ENCODE measurements at places on chromosomes 1 and 21.
A peak's percentile ranks its signal among the peaks of the same experiment; 100 is the strongest.

DNA sequence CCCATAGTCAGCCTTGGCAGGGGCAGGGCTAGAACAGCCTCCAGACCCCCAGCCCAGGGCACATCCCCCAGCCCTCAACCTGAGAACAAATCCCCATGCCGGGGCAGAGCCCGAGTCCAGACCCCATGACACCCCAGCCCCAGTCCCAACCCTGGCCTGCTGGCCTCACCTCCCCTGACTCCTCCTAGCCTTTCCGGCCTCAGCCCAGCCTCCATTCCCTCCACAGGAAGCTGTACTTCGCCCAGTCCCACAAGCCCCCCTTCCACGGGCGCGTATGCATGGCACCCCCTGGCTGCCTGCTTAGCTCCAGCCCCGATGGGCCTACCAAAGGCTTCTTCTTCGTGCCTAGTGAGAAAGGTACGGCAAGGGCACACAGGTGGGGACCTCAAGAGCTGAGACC is 50.4 kb downstream of the DISP3 start:
- no peak for DNase-seq

GRCh38 chr1:160882582-160882981 is 2.4 kb downstream of the ITLN1 start:
- no peak for DNase-seq

- peak; percentile 37 for DNase-seq
Measured at GRCh38 chr1:170204121-170204520, 58.4 kb downstream of the NTMT2 start.

- peak; percentile 48 for DNase-seq
Measured at GRCh38 chr1:109412551-109412950, 13.7 kb downstream of the PSMA5 start.

DNA sequence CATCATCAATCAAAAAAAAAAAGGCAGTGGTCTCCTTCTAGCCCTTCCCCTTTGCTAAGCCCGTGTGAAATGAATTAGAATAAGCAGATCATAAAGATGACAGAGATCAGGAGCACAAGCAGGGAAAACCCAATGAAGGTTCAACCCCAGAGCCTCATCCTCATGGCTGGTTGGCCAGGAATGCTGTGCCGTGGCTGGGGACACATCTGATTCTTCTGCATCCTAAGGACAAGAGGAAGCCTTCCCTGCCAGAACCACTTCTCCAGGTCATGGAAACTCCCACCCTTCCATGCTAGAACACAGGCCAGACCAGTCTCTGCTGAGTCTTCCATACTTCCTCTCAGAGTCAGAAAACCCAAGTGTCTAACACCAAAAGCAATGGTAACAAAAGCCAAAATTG is 81.1 kb downstream of the CSMD2 start:
- no peak for DNase-seq

GRCh38 chr1:66262208-66262963 is 271.6 kb upstream of the SGIP1 start:
- peak; percentile 97 for DNase-seq

GRCh38 chr1:158056498-158056897 is 63.1 kb downstream of the KIRREL1 start:
- no peak for DNase-seq

DNA sequence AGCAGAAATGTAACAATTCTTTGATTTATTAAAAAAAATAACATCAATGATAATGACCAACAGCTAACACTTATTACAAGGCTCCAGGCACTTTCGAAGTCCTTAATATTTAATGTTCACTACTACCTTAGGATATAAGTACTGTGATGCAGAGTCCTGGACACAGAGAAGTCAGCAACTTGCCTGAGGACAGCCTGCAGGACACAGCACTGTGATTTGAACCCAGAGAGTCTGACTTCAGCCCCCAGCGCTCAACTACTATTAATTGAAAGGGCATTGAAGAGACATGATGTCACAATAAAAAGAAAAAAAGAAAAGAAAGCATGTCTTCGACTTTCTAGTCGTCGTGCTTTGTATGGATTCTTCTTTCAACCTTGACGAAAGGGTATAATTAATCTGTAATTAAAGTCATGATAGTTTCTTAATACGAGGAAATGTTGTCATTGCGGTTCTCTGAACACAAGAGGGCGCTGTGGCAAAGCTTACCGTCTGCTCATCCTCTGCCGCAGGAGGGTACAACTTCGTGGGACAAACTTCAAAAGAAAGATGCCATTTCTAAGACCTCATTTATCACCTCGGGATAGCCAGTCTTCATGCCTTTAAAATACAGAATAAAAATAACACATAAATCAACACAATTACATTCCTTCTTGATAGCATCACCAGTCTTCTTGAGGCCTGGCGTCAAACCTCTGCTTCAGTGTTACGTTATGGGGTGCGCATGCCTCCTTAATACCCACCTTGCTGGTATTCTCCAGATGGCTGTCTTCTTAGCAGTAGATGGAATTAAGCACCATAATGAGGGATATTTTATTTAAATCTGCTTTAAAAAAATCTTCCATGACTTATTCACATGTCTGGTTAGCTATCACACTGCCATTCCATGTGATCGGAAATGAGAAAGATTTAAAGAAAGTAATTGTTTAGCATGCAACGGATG is 240.1 kb downstream of the DISC1 start:
- DNase-seq = peak; percentile 52

DNA sequence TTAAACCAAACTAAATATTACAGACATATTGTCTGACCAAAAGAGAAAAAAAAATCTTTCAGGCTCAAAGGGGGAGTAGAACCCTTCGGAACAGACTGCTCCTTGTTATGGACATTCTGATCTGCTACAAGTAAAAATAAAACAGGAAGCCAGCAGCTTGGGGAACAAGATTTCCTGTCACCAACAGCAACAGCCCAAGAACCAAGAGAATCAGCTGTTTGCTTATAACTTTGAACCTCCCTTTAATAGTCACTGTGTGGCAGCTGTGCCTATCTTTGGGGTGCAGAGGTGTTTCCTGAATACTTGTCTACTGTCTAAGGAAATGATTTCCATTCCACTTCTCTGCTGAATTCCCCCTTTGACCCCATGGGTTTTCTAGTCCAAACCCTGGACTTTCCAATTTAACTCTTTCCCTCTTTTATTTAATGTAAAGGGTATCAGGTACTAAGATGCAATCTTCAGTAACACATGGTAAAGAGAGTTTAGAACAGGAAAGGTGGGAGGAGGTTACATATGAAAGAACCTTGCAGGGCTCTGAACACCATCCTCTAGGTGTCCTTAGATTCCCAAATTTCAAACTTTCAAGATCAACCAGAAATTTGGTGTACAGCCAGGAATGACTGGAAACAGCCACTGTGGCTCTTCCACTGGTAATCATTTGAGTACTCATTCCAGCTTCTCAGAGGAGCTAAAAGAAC is 38.6 kb downstream of the GPR3 start:
- peak; percentile 29 for DNase-seq

DNA sequence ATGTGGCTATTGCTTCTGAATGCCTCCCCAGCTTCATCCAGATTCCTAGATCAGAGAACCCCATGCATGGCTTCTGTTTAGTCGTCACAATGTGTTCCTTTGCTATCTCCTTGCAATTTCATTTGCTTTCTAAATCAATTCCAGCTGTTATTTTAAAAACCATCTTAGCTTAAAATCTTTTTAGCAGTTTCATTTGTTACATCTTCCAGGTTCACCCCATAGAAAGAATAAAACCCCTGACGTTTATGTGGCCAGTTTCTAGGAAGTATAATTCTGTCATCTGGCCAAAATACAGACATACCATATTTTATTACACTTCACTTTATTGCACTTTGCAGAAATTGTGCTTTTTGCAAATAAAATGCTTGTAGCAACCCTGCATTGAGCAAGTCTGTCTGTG is 278.4 kb downstream of the PTPRC start:
- DNase-seq = no peak

DNA sequence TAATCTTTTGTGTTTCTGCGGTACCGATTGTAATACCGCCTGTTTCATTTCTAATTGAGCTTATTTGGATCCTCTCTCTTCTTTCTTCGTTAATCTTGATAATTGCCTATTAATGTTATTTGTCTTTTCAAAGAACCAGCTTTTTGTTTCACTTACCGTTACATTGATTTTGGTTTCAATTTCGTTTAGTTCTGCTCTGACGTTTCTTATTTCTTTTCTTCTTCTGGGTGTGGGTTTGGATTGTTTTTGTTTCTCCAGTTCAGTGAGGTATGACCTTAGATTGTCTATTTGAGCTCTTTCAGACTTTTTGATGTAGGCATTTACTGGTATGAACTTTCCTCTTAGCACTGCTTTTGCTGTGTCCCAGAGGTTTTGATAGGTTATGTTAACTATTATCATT is 9.4 kb downstream of the OR2M2 start:
- DNase-seq = no peak

DNA sequence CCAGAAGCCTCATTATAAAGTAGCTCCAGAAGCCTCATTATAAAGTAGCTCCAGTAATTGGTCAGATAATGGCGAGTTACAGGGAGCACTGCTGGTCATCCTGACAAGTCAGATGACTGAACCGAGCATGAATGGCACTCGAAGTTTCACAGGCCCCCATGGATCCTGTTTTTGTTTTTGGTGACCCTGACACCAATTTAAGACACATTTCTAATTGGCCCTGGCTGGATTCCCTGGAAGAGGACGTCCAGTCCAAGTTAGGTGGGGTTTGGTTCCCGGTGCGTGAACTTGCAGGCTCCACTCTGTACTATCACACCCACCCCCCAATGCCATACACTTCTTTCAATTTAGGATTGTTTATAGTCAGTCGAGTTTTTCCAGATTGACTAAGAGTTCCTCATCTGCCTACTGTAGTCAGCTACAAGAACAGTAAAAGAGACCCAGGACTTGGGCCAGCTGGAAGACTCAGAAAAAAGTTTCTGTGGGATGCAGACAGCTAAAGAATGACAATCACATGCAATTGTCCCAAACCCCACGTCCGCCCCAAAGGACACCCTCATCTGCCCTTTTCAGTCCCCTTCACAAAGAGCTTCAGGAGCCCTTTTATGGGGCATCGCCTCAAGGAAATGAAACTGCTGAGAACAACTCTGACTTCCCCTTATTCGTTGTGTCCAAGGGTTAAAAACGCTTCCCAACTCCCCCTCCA is 2.7 kb downstream of the DHRS3 start:
- DNase-seq = peak; percentile 14

GRCh38 chr21:17393413-17393812 is 119.4 kb upstream of the CXADR start:
- peak; percentile 21 for DNase-seq

GRCh38 chr1:26259005-26259404 is 20.9 kb upstream of the SH3BGRL3 start:
- no peak for DNase-seq

DNA sequence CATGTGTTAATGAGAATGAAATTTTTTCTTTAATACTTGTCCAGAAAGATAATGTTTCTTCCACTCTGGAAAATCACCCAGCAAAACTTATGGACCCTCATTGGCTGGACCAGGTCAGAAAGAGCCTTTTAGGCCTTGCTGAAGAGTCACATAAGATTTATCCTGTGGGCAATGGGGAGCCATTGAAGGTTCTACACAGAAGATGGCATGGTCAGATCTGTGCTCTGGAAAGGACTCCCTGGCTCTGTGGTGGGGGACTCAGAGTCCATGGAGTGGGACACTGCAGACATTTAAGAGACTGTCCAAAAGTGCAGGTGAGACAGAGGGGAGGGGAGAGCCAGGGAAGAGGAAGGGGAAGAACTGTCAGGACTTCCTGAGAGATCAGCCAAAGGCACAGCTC is 66.4 kb downstream of the DHRS3 start:
- DNase-seq = no peak

DNA sequence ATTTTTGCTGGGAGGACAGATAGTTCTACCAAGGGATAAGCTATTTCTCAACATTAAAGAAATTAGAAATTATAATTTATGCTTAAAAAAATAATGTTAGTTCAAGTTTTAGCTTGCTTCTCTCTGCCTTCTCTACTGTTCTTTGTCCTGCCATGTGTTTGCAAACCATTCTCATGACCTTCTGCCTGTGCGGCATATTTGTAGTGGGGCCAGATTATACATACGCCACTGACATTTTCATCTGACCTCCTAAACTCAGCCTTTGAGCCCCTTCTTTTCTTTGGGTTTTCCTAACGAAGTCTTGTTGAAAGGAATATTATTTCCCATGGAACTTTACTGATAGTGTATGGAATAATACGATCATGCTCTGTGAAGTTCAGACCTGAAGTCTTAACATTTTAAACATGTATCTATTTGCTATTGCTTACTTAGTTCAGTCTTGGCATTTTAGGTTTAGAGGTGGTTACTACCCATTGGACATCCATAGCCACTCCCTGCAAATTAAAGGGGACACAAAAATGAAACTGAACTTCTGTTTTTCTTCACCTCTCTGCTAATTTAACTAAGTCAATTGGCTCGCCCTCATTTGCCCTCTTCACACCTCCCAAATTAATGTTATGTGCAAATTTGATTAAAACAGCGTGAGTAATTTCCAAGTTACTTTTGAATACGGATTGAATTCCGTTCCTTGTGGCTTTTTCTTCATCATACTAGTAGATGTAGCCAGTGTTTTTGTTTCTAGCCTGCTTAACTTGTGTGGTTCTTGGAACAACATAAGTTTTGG is 15.6 kb downstream of the LRRC8D start:
- DNase-seq = no peak

DNA sequence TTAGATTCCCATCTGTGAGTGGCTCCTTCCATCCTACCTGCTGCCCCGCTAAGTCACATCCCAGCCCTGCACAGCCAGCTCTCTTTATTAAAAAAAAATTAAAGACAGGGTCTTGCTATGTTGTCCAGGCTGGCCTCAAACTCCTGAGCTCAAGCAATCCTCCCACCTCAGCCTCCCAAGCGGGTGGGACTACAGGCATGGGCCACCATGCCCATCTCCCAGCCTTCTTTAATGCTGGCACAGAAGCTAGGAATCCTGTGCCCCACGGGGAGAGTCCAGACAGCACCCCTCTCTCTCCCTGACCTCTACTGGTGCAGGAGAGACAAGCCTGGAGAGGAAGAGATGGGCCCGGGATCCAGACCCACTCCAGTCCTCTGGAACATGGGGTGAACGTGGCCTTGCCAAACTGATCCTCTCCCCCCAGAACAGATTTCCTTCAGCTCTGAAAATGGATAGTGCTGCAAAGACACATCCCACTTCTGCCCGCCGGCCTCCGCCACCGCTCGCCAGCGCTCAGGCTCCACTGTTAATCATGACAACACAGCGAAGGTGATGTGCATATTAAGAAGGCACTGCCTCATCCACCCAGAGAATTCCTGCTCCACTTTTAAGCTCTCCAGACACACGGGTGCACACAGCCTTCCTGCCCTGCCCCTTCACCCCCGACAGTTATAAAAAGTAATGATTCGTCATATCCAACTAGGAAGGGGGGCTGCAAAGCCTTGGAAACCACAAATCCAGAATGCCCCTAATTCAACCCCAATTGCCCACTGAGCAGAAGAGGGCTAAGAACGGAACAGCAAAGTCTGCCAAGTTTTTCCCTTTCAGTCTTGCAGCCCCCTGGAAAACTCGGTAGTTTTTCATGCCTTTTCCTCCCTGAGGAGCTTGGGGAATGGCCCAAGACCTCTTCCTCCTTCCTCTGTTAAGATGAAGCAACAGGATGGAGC is 68.1 kb downstream of the MRPL37 start:
- DNase-seq = no peak

DNA sequence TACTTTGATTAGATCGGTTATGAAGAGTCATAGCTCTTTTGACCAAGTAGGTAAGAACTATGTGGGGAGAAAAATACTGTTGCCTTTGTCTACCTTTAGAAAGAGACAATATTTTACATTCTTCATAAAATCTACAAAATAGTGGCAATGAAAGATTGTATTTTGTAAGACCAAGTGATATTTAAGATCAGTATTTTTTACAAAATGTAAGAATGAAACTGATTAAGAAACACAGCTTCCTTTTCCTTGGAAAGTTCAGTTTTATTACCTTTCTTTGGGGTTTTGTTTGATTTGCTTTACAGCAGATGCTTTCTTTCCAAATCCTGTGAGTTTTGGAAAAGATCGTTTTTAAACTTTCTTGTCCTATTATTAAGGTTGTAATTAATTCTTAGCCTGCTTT is 69.8 kb downstream of the SLC35A3 start:
- DNase-seq = no peak
